Pancreas (tissue), 10 donors: ENCODE measurements at places on chromosomes 7 and 10. TPM values are rescaled to one million over a fixed set of nuclear protein-coding genes. Genes with fewer than 3 reads are reported as not detected.

The PTPN20 gene
- 8.3 TPM for total RNA-seq

The GNG11 gene
- total RNA-seq: 4.6 TPM

The PRLHR gene
- 0.04 TPM for total RNA-seq

The HDAC9 gene
- total RNA-seq: 2.2 TPM
